IMR-90 (cell line): ENCODE measurements at places on chromosomes 16 and 17. TPM values are rescaled to one million over a fixed set of nuclear protein-coding genes. Genes with fewer than 3 reads are reported as not detected.

Gene CARD14
- not detected in 2 replicates for total RNA-seq

Gene VMO1
- total RNA-seq: not detected in 2 replicates

Gene PNMT
- total RNA-seq: not detected in 2 replicates

Gene OTOP3
- not detected in 2 replicates for total RNA-seq

DNA sequence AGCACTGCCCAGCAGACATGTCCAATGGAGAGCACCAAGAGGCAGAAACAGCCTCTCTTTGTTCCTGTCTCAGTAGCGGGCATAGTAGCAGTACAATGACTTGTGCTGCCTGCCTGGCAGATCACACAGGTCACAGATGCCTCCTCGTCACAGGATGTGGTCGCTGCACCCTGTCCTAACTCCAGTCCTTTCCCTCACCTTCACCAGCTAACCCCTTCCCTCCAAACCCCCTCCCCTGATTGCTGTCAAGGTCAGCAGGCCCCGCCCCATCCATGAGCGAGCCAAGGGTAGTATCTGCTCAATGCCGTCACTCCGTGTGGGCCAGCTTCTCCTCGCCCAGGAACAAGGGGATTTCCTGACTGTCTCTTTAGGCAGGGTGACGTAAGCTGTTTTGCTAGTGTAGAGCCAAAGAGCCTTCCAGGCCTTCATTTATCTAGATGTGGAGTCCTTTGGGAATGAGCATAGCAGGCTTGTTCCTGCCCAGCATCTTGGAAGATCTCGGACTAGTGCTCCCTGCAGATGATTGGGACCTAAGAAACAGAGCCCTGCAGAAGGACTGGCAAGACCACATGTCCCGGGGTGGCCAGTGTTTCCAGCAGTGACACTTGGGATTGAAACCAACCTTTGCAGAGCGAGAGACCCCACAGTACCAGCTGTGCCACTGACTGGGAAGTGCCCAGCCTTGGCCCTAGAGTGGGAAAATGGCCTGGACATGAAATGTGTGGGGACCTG lies 75.9 kb upstream of the TNRC6C start:
- H3K27me3 ChIP-seq: peaks cover 35% of the 10 kb centered on the region; the same call in 1 of the 2 replicates
- H3K27ac ChIP-seq: no peak overlapping the region
- H3K36me3 ChIP-seq: no peaks in the 10 kb centered on the region
- peak; percentile 61 for DNase-seq
- H3K4me3 ChIP-seq: no peak overlapping the region
- H3K4me1 ChIP-seq: no peaks in the 10 kb centered on the region

DNA sequence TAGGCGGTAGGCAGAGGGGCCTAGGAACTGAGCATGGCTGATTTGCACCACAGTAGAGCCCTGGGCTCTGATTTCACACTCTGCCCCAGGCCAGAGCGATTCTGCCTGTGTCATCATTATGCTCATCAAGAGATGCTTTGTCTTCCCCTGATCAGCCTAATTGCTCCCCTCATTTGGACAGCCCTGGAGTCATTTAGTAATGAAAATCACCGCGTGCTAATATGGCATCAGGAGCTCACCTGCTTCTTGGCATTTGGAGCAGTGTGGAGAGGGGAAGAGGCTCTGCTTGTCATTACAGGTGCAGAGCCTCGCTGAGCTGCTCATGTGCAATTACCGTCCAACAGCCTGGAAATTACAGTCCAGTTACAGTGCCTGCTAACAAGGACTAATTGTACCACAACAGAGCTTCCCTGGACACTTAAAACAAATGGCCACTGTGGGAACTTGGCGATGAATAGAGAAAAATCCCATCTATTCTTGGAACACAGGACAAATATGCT lies 157.1 kb upstream of the WSCD1 start:
- no peaks in the 10 kb centered on the region for H3K27me3 ChIP-seq
- no peaks in the 10 kb centered on the region for H3K36me3 ChIP-seq
- no peak for DNase-seq
- no peaks in the 10 kb centered on the region for H3K4me1 ChIP-seq
- H3K27ac ChIP-seq: no peak overlapping the region

GRCh38 chr17:79793924-79794304 lies 3.0 kb downstream of the CBX8 start:
- DNase-seq: no peak
- peaks cover 9% of the 10 kb centered on the region; the same call in 1 of the 2 replicates for H3K36me3 ChIP-seq
- H3K27me3 ChIP-seq: peaks cover 41% of the 10 kb centered on the region
- H3K4me3 ChIP-seq: peak overlapping the region; percentile 40; the same call in 1 of the 2 replicates
- H3K4me1 ChIP-seq: peaks cover 17% of the 10 kb centered on the region
- H3K27ac ChIP-seq: peak overlapping the region; percentile 90

GRCh38 chr17:29555840-29556239 lies 11.0 kb downstream of the ABHD15 start:
- no peaks in the 10 kb centered on the region for H3K27me3 ChIP-seq
- no peak overlapping the region for H3K4me3 ChIP-seq
- peaks cover 1% of the 10 kb centered on the region; the same call in 1 of the 2 replicates for H3K4me1 ChIP-seq
- H3K27ac ChIP-seq: no peak overlapping the region

GRCh38 chr17:58722274-58722673 lies 29.9 kb downstream of the RAD51C start:
- no peaks in the 10 kb centered on the region for H3K4me1 ChIP-seq
- peaks cover 5% of the 10 kb centered on the region; the same call in 1 of the 2 replicates for H3K36me3 ChIP-seq
- H3K27ac ChIP-seq: no peak overlapping the region
- no peak overlapping the region for H3K4me3 ChIP-seq

GRCh38 chr16:6633456-6633855 lies 699.2 kb upstream of the RBFOX1 start:
- H3K27me3 ChIP-seq: no peaks in the 10 kb centered on the region
- H3K27ac ChIP-seq: no peak overlapping the region
- H3K36me3 ChIP-seq: no peaks in the 10 kb centered on the region
- DNase-seq: no peak
- no peaks in the 10 kb centered on the region for H3K4me1 ChIP-seq

DNA sequence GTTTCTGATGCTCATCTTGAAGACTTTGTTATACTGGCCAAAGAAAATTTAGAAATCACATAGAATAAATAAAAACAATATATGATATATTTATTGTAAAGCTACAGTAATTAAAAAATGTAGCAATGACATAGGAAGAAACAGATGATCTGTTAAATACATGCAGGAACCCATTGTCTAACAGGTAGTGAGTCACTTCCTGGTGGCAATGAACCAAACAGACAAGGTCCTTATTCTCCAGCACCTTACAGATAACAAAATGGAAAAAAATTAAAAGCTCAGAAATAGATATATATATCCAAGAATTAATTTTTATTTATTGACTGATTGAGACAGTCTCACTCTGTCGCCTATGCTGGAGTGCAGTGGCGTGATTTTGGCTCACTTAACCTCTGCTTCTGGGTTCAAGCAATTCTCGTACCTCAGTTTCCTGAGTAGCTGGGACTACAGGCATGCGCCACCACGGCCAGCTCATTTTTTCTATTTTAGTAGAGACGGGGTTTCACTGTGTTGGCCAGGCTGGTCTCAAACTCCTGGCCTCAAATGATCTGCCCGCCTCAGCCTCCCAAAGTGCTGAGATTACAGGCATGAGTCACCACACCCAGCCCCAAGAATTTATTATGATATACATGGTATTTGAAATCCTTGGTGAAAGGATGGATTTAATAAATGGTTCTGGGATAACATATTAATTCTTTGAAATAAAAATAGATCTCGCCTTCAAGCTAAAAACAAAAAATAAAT lies 7.5 kb downstream of the NETO2 start:
- H3K4me3 ChIP-seq: no peak overlapping the region
- no peaks in the 10 kb centered on the region; the same call in 1 of the 2 replicates for H3K36me3 ChIP-seq
- peak; percentile 45 for DNase-seq
- H3K27ac ChIP-seq: no peak overlapping the region

- no peaks in the 10 kb centered on the region for H3K4me1 ChIP-seq
- H3K36me3 ChIP-seq: no peaks in the 10 kb centered on the region
- H3K27ac ChIP-seq: no peak overlapping the region
- H3K4me3 ChIP-seq: no peak overlapping the region
- DNase-seq: no peak
Measured at GRCh38 chr17:59470624-59471297, 94.6 kb upstream of the DHX40 start.

DNA sequence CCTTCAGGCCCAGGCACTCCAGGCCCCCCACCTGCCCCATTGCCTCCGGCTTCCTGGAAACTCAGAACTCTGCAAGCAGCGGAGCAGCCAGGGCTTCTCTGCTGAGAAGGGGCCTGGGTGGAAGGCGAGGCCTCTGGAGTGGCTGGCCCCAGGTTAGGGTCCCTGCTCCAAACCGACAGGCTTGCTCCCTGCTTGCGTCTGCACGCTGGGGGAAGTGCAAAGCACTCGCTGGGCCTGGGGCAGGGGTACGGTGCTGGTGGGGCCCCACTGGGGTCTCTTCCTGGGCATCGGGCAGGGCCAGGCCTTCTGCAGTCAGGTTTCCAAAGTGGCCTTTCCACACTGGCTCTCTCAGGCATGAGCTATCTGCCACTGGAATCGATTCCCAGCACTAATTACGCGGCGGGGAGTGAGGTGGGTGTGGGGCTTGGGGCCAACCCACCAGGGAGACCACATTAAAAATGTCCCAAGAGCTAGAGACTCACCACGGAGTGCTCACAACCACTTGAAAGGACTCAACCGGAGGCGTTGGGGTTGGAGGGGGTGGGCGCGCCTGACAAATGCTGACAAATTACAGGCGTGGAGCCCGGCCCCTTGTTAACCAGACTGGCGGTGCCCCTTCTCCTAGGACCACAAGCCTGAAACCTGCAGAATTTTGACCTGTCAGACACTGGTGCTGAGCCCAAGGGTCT lies 17.9 kb downstream of the FAM83G start:
- peaks cover 28% of the 10 kb centered on the region for H3K36me3 ChIP-seq
- peaks cover 10% of the 10 kb centered on the region for H3K4me1 ChIP-seq
- no peaks in the 10 kb centered on the region for H3K27me3 ChIP-seq
- H3K4me3 ChIP-seq: no peak overlapping the region
- H3K27ac ChIP-seq: no peak overlapping the region

DNA sequence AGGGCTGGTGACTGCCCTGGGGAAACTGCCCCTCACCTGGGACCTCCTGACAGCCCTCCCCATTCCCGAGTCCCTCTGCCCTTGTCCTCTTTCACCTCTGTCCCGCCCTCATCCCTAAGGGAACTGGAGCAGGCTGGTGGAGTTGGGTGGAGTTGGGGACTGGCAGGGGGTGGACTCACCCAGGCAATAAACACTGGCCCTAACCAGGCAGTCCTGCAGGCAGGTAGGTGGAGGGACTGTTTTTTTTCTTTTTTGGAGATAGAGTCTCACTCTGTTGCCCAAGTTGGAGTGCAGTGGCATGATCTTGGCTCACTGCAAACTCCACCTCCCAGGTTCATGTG lies 11.7 kb downstream of the GCGR start:
- peaks cover 10% of the 10 kb centered on the region; the same call in 1 of the 2 replicates for H3K27me3 ChIP-seq
- no peak overlapping the region for H3K27ac ChIP-seq
- no peak for DNase-seq
- H3K36me3 ChIP-seq: no peaks in the 10 kb centered on the region

DNA sequence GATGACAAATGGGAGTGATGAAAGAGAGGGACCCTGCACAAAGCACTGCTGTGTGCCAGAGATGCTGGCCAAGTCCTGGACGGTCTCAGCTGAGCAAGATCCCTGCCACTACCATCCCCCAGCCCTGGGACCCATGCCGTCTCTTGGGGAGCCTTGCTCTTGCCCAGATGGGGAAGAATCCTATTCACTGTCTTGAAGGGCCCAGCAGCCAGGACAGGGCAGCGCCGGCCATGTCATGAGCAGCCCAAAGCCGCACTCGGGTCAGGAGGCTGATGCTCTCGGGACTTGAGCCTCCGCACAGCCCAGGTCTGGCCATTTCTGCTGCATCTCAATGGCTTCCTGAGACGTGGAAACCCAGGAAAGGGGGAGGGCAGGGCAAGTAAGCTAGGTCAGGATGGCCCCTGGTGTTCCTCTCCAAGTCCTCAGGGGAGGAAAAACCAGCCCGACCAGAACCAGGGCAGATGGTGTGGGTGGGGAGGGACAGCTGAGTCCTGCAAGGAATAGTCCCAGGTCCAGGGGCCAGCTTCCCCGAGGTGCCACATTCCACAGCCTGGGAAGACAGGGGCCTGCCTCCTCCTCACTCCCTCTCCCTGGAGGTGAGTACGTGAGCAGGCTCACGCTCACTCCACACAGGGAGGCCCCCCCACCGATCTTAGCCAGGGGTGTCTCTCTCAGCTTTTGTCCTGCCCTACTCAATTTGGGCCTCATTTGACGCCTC lies 7.8 kb upstream of the KRT19 start:
- no peak for DNase-seq
- no peaks in the 10 kb centered on the region for H3K36me3 ChIP-seq
- no peak overlapping the region for H3K4me3 ChIP-seq
- H3K27me3 ChIP-seq: no peaks in the 10 kb centered on the region
- H3K27ac ChIP-seq: no peak overlapping the region

DNA sequence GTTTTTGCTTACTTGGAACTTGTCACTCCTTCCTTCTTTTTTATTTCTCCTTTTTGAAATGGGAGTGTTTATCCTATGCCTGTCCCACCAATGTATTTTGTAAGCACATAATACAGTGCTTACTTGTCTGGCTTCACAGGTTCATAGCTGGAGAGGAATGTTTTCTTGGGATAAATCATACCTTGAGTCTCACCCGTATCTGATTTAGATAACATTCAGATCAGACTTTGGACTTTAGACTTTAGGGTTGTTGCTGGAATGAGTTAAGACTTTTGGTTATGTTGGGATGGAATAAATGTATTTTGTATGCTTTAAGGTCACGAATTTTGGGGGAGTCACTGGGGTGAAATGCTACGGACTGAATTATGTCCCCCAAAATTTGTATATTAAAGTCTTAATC lies 13.0 kb upstream of the LRRC75A start:
- H3K36me3 ChIP-seq: no peaks in the 10 kb centered on the region
- H3K27me3 ChIP-seq: peaks cover 12% of the 10 kb centered on the region
- no peak for DNase-seq
- H3K4me3 ChIP-seq: no peak overlapping the region

DNA sequence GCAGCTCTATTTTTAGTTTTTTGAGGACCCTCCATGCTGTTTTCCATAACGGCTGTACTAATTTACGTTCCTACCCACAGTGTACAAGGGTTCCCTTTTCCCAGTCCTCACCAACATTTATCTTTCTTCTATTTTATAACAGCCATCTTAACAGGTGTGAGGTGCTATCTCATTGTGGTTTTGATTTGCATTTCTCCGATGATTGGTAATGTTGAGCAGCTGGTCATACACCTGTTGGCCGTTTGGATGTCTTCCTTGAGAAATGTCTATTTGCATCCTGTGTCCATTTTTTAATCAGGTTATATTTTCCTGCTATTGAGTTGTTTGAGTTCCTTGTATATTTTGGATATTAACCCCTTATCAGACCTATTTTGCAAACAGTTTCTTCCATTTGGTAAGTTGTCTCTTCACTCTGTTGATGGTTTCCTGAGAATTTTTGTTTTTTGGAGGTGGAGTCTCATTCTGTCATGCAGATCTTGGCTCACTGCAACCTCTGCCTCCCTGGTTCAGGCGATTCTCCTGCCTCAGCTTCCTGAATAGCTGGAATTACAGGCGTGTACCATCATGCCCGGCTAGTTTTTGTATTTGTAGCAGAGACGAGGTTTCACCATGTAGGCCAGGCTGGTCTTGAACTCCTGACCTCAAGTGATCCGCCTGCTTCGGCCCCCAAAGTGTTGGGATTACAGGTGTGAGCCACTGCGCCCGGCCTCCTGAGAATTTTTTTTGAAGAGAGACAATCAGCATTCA lies 279.6 kb downstream of the SNX29 start:
- no peaks in the 10 kb centered on the region for H3K27me3 ChIP-seq
- H3K4me1 ChIP-seq: peaks cover 8% of the 10 kb centered on the region
- no peak overlapping the region for H3K4me3 ChIP-seq
- DNase-seq: no peak
- no peaks in the 10 kb centered on the region for H3K36me3 ChIP-seq

- peaks cover 20% of the 10 kb centered on the region for H3K4me1 ChIP-seq
- H3K27ac ChIP-seq: no peak overlapping the region
- no peak for DNase-seq
- no peak overlapping the region for H3K4me3 ChIP-seq
- no peaks in the 10 kb centered on the region for H3K27me3 ChIP-seq
Measured at GRCh38 chr16:11618107-11618717, 31.5 kb upstream of the LITAF start.
